ENCODE measurements at places on chromosomes 3 and 15.

DNA sequence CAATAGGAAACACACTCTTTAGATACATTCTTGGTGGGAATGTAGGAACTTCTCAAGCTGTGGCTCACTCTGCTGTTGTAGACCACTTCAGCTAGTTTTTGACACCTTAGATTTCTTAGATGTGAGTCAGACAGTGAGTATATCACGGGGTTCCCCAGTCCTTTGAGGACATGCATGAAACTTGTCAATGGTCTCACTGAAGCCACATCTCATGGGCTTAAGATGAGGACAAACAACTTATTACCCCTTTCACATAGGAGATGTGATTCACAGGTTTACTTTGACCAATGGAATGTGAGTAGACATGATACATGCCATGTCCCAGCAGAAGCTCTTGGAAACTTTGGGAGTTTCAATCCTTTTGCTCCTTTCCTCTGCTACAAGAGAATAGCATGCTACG lies 325.5 kb downstream of the CHST2 start:
- DNase-seq = no peak

- peak; percentile 84 for DNase-seq
Observed at GRCh38 chr15:64093627-64094417, at the start of gene CIAO2A. Gene CIAO2A, minus strand, starts transcription at chr15:64093838. Its CDS starts 70 bp downstream, at chr15:64093768.

- DNase-seq = no peak
Observed at GRCh38 chr3:55620351-55621025, 133.4 kb upstream of the WNT5A start.

DNA sequence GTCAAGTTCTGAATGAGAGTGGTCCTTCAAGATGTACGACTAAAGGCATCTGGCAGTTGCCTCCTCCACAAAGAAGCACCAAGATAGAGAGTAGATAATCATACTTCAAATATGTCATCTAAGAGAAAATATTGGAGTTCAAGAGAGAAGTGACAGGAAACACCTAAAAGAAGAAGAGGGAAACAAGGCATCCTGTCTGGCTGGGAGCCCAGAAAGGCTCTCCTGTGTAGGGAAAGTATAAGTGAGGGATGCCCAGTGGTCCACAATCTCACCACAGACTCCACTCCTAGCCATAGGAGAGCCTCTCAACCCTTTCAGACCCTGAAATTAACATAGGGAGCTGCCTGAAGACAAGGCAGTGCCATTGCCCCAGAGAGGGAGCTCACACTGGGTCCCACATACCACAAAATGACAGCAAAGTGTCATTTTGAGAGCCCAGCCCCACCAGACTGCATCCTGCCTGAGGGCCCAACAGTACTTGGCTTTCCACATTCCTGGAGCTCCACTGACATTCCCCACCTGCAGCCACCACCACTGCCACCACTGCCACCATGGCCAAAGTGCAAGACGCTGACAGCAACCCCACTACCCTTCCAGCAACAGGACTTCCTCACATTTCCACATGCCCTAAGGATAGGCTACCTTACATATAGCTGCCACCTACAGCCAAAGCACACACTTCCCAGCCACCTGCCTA lies 210.6 kb downstream of the ATP8B4 start:
- no peak for DNase-seq

- DNase-seq = no peak
Observed at GRCh38 chr3:42159706-42160472, 68.7 kb downstream of the TRAK1 start.

Measured in NCI-H187 (cell line).